ENCODE measurements at places on chromosomes 3 and 15.

GRCh38 chr3:42805141-42805821 lies 991 bp upstream of the HIGD1A start:
- DNase-seq, result no peak

GRCh38 chr3:188052169-188053035 lies 101.6 kb upstream of the LPP start:
- DNase-seq, result no peak

DNA sequence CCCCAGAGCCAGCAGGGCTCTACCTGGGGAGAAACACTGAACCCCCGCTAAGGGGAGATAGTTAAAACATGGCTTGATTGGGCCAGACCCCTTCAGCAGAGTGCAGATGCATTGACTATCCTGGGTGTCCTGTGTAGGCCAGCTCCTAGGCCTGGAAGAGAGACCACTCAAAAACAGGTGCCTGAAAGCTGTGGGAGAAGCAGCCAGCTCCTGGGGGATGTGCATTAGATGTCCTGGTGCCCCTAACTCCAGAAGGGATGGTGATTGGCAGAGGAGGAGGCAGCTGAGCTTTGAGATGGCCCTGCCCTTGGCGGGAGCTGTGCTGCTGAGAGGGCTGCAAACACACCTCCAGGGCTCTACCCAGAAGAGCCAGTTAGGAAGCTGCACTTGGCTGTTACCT lies 89.3 kb upstream of the PLXNA1 start:
- no peak for DNase-seq

- no peak for DNase-seq
These were observed 17.7 kb downstream of the CTNNB1 start for GRCh38 chr3:41216993-41217392.

DNA sequence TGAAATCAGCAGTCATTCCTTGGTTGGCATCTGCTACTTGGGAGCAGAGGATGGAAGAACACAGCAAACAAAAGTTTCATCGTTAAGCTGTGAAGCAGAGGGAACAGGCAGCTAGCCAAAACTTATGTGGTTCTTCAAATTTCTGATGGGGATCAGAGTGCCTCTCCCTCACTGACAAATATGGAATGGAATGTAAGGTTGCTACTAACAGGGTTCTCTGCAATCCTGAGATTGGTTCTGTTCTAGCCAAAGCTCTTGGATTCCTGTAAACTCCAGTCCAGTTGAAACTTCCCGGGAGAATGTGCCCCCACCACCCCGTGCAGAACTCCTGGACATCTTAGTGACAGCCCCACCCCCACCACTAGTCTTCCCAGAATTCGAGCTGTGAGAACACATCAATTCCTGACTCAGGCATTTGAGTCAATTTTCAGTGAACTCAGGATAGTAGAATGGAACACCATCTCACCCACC lies 55.9 kb upstream of the PHLDB2 start:
- DNase-seq, result no peak

DNA sequence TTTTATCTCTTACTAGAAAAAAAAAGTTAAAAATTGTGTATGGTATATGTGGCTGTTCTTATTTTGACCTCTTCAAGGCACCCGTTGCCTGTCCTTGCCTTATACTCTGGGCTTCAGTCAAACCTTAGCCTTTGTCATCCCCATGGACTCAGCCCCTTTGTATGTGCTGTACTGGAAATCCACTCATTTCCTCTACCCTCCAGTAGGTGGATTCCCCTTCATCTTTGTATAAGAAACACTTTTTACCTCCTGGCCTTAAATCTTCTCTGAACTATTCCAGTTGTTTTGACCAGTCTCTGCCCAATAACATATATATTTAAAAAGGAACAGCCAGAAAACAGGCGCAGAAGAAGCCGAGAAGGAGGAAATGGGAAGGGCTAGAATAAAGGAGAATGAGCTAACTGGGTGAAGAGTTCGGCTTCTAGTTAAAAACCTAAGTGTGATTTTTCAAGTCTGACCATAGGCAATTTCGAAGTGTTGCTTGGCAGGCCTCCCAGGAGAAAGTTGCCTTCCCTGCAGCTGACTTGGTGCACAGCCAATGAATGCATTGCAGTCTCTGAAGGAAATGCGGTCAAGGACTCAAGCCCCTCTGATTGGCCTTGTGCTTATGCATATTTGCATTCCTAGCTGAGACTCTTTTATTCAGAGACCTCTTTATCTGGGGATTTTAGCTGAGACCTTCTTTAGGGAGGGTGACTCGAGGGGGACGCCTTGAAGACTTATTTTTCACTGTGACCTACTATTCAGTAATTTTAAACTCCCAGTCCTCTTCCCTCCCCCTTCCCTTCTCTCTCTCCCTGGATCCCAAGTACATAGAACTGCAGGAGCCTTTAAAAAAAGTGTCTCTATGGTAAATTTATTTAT lies 277.4 kb downstream of the ROBO1 start:
- DNase-seq, result no peak

DNA sequence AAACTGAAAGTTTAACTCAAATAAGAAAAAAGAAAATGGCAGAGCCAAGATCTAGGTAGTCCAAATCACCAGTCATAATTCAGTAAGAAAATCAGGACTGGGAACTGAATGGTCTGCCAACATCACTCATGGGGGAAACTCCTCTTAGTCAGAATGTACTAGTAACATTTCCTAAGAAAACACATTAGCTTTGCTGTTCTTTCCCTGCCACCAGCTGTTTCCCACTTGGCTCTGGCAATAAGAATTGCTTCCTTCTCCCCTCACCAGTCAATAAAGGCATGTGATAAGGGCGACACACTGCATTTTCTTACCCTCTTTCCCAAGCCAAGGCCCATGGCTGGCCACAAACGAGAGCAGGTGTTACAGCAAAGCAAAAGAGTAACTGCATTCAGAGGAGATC lies 46.1 kb downstream of the PIK3R4 start:
- no peak for DNase-seq

- DNase-seq, result no peak
These were observed 43.2 kb upstream of the PIK3R4 start for GRCh38 chr3:130789782-130790322.

DNA sequence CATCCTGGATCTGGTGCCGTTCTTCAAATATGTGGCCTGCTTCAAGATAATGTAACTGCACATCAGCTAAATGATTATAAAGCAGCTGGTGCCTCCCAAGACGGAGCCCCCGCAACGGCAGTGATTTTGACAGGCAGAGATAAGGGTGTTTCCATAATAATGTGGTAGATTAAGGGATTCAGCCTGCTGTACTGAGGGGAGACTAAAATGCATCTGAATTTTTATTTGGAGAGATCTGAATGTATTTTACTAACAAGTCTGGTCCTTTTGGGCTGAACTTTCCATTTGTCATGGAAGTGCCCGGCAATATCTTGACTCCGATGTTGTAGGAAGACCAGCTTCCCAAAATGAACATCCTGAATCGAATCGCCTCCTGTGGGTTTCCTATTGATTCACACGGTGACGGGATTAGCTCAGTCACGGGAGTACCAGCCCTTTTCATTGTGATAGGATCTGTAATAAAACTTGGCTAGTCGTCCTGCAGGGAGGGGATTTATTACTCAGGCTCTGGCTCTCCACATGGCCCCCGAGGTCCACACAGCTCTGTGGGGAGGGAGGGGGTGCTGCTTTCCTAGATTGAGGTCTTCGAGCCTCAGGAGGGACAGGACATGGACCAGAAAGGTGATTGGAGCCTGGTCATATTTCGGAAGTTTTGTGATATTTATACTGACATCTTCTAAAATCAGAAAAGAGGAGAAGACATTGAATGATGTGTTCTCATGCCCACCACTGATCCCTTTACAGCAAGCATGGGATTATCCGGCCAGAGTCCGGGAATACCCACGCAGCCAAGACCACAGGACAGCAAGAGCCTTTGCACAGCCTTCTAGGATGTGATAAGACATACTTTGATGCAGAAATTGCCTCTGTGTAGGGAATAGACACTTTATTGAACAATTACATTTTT lies 2.5 kb upstream of the PCSK6 start:
- DNase-seq, result peak; percentile 18

- no peak for DNase-seq
These were observed 69.5 kb downstream of the ATP1B3 start for GRCh38 chr3:141945726-141946485.

GRCh38 chr3:126923423-126923822 lies 59.5 kb upstream of the PLXNA1 start:
- no peak for DNase-seq

- DNase-seq, result no peak
These were observed 109.6 kb downstream of the ADAMTS9 start for GRCh38 chr3:64578062-64578770.

- DNase-seq, result no peak
These were observed 8.2 kb downstream of the TXNRD3 start for GRCh38 chr3:126646674-126647073.

- no peak for DNase-seq
These were observed 246.9 kb upstream of the LRTM1 start for GRCh38 chr3:55174747-55175146.

- no peak for DNase-seq
These were observed 49.5 kb upstream of the SEC13 start for GRCh38 chr3:10370429-10370828.

DNA sequence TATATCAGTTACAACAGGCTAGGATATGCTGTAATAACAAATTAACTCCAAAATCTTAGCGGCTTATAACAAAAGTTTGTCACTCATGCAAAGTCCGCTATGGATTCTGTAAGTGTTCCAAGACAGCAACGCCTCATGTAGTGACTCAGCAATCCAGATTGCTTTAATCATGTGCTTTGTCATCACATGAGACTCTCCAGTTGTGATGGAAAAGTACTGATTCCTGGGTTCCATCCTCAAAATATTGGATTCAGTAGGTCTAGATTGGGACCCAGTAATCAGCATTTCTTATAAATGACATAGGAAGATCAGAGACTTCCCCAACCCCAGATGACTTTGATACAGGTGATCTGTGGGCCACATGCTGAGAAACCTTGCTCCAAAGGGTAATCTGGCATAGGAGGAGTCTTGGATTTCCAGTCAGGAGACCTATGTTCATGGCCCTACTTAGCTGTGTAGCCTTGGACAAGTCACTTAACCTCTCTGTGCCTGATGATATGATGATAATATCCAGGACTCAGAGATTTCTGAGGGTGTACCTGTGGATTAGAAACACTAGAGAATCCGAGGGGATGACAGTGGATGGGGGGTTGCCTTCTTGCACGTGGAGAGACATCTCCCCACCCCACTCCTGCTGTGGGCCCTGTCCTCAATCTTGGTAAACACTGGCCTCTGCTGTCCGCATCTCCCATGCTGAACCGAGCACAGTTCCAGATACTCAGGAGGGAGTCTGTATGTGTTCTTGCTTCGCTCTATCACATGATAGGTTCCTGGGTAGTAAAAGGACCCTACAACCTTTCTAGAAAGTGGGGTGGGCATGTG lies 65.5 kb downstream of the CORO2B start:
- DNase-seq, result no peak

GRCh38 chr3:51966922-51967383 lies 301 bp downstream of the PCBP4 start:
- DNase-seq, result no peak

DNA sequence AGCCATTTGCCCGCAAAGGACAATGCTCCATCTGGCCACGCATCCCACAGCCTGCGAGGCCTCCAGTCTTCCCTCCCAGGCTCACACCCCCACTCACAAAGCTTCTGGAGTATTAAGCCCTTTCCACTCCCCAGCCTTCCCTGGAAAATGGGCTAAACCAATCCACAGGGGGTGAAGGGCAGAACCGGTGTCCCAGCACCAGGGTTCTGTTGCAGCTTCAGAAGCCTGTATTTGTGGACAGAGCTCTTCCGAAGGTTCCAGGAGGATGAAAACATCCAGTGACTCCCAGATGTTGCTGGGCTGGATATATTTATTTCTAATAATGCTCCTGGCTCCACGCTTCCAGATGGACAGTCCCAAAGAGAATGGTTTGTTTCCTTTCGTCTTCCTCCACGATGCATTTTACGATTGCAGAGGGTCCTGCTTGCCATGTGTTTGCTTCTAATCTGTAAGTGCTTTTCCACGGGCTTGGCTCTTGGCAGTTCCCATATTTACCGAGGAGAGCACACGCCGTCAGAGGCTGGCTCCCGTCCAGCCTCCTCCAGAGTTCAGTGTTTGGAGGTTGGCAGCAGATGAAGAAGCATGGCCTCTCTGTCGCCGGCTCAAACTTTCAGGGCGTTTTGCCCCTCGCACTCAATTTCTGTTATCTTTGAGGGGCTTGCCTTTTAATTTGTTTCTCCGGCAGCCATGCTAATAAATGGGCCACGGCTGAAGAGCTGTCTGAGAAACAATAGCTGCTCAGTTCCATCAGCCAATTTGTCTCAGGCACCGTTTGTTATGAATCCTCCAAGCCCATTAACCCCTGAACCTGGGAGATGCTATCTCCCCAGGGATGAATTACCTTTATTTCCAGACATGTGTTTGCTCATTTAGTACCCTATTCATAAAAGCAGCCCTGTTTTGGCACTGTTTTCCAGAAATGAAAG lies 367.9 kb upstream of the PROK2 start:
- DNase-seq, result peak; percentile 75

DNA sequence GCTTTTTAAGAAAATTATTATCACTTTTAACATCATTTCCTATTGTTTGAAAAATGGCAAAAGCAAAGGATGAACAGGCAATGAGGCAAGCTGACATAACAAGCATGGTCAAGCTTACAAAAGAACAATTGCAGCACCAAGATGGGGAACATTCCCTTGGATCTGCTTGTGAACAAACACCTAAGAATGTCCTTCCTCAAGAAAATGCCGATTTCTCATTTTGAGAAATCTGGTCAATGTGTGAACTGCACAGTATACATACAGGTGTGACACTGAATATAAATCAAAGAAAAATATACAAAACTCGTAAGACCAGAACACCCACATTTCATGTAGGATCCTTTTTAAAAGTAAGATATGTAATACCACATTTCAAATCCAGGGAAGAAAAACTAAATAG lies 58.9 kb downstream of the LRRFIP2 start:
- DNase-seq, result no peak

DNA sequence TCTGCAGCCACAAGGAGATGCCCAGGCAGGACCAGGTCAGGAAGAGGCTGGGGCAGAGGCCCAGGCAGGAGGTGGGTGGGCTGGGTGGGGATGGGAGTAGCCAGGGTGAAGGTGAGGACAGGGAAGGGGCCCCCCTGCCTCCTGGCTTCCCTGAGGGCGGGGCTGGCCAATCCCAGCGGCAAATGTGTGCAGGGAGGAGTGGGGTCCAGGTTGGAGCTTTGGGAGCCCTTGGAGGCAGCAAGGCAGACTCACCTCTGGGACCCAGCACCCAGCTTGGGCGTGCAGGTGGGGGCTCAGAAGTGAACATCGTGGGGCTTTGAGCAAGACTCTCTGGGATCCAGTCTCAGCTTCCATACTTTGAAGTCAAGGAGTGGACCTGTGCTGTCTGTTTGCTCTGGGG lies 25.2 kb downstream of the GP9 start:
- DNase-seq, result no peak

GRCh38 chr3:54575618-54575960 lies 352.3 kb downstream of the LRTM1 start:
- DNase-seq, result no peak

GRCh38 chr15:100050877-100051786 lies 290.6 kb downstream of the ADAMTS17 start:
- no peak for DNase-seq

- peak; percentile 12 for DNase-seq
These were observed 159.8 kb upstream of the MITF start for GRCh38 chr3:69579306-69580041.

DNA sequence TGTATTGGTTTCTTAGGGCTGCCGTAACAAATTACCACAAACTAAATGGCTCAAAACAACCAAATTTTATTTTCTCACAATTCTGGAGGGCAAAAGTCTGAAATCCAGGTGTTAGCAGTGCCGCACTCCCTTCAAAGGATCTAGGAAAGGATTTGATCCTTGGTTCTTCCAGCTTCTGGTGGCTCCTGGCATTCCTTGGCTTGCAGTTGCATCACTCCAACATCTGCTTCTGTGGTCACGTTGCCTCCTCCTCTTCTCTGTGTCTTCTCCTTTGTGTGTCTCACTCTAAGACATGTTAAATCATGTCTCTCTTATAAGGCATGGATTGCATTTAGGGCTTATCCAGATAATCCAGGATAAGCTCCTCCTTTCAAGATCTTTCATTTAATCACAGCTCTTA lies 262.2 kb downstream of the MEX3B start:
- peak; percentile 40 for DNase-seq
